T-cell (primary cell): ENCODE measurements at places on chromosomes 2 and 18.
A peak's percentile ranks its signal among the peaks of the same experiment; 100 is the strongest.

DNA sequence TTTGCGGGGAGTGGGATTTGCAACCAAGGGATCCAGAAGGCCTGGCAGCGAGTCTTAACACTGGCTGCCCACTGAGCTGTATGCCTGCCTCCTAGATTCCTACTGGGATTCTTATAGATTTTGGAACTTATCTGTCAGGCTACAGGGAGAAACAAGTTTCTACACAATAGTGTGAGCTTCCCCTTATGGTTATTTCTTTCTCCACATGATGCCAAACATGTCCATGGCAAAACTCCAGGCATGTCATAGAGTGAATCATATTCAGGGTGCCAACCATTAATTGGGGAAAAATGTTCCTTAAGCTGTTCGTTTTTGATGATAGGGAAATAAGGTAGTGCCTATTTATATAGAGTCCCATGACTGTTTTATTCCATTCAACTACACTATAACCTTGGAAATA lies 1185.2 kb upstream of the CELF4 start:
- DNase-seq: no peak

DNA sequence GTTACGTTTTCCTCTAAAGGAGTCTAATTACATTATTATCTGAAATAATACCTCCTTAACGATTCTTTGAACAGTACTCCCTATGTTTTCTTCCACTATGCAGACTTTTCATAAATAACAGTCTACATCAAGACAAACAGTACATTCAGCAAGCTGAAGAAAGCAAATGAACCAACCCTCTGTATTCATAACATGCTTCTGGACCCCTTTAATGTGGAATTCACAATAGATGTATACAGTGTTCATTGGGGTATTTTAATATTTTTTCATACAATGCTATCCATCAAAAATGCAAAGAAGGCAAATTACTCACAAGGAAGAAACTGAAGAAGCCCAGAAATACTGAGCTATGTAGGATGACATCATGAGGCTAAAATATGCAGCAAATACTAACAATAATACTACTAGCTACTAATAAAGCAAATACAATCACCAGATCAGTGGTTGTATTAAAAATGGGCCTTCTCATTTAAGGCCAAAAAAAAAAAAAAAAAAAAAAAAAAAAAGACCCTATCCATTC lies 408.6 kb downstream of the MTX2 start:
- no peak for DNase-seq

GRCh38 chr2:150732064-150732463 lies 244.6 kb upstream of the RND3 start:
- no peak for DNase-seq

GRCh38 chr2:86003104-86003503 lies 102.6 kb downstream of the POLR1A start:
- no peak for DNase-seq

GRCh38 chr2:212227755-212228154 lies 310.8 kb downstream of the ERBB4 start:
- DNase-seq: no peak

DNA sequence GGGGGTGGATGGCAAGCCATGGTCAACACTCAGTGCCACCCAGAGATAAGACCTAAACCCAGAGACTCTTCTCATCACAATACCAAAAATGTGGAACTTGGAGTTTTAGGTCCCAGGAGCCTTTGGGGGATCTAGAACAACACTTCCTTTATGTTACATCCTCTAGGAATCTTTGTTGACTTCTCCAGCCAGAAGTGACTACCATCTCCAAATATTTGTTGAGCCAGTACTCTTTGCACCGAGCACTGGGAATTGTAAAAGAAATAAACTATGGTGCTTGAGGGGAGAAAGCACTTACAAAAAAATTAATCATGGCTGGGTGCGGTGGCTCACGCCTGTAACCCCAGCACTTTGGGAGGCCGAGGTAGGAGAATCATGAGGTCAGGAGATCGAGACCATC lies 120.0 kb upstream of the TMEM200C start:
- DNase-seq: no peak

GRCh38 chr2:240916571-240917008 lies 10.5 kb downstream of the CROCC2 start:
- DNase-seq: no peak

- DNase-seq: no peak
Observed at GRCh38 chr2:241573741-241574140, 15.2 kb downstream of the BOK start.

GRCh38 chr18:26489881-26490280 lies 58.5 kb downstream of the KCTD1 start:
- DNase-seq: no peak

- DNase-seq: no peak
Observed at GRCh38 chr2:124308319-124309062, 283.4 kb downstream of the CNTNAP5 start.

DNA sequence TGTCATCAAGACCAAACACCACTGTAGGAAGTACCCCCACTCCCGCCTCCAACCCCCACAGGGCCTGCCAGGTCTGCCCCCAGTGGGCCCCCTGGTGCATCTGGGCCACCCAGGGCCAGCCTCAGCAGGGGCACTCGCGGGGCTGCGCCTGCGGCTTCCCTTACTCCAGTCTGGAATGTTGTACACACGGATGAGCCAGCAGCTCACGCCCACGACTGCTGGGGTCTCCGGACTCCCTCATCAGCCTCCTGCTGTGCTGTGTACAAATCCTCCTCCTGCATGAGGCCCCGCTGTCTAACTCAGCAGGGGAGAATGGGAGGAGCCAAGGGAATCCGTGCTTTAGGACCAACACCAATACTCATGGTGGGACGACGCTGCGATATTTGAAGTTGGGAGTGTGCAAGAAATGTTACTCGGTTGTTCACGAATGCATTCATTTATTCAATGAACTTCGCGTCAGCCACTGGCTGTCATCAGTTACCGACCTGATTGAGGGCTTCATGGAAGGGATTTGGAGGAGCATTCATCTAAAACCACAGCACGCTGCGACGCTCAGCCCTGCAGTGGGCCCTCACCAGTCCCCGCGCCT lies 654 bp upstream of the ASB1 start:
- DNase-seq: peak; percentile 34

GRCh38 chr2:241496904-241497877 lies 11.2 kb downstream of the STK25 start:
- no peak for DNase-seq

- DNase-seq: no peak
Observed at GRCh38 chr2:235640926-235641723, 147.3 kb downstream of the AGAP1 start.

DNA sequence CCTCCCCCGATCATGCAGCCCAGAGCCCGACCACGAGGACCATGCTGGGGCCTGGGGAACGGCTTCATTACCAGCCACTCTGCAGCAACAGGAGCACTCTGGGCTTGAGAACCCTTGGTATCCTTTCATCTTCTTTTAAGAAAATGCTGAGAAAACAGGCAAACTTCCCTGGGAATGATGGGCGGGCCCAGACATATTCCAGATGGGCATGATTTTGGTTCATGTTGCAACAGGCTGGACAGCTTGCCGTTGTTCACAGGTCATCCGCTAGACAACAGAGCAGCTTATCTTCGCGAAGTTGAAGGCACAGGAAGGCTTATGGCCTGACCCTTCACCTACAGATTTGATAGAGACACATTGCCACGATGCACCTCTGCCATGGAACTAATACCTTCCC lies 121.0 kb downstream of the KLHL29 start:
- DNase-seq: no peak

DNA sequence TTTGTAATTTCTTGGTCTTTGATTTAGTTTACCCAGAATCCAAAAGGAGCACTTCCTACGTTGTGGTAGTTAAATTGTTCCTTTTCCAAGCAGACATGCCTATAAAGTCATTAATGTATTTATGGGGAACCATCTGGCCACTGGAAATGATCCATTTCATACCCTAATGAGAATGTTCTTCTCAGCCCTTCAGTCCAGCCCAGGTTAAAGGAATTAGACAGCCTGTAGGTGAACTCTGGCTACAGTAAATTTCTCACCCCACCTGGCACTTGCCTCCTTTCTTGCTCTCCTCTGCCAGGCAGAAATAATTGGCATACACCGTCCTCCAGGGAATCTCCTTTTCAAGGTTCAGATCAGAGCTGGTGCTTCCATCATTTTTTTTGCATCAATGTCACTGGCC lies 121.1 kb downstream of the SETBP1 start:
- no peak for DNase-seq

DNA sequence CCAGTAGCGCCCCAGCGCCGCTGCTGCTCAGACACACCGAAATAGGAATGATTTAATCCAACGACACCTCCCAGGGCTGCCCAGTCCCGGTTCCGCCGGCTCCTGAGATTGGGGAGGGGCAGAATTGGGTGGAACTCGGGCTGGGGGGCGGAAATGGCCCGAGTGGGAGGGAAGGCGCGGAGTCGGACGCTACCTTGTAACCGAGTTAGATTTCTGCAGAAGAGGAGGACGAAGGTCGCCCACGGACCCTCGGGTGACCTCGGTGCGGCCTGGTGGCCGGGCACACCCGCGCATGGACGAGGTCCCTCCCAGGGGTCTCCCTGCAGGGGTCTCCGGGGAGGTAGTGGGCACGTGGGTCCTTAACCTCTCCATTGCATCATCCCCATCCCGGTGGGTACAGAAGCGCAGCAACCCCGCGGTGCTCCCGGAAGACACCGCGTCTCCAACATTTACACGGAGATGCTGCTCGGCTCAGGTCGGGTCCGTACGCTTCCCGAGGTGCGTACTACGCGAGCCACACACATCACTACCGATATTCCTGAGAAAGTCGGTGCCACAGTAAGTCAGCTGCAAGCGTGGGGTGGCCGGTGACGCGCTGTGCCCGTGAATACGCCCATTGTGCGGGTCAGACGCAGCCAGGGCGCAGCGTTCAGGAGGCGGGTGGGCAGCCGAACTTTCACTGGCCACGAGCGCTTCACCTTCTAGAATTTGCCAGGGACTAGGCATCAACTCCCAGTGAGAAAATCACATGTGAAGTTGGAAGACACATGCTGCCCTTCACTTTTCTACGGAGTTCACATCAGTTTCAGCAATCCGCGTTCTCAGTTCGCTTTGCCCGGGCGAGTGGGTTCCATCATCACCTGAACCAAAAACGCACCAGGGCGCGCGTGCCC lies 3.0 kb downstream of the ZNF516 start:
- DNase-seq: no peak

GRCh38 chr18:79405019-79405780 lies 9.5 kb downstream of the NFATC1 start:
- no peak for DNase-seq

DNA sequence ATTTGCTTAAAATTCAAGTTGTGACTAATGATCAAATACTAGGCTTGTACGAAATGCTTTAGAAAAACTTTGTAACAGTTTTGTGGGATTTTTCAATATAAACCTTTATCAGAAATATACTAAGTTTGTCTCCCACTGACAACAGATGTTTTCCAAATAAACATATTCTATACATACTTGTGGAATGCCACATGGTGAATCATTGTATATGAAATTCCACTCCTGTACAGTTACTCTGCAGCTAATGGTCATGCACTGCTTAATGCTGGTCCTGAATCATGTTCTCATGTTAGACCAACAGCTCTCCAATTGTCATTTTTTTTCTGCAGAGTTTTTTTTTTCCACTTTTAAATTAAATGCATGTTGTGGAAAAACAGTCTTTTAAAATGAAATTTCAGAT lies 90.1 kb downstream of the DPP4 start:
- no peak for DNase-seq

DNA sequence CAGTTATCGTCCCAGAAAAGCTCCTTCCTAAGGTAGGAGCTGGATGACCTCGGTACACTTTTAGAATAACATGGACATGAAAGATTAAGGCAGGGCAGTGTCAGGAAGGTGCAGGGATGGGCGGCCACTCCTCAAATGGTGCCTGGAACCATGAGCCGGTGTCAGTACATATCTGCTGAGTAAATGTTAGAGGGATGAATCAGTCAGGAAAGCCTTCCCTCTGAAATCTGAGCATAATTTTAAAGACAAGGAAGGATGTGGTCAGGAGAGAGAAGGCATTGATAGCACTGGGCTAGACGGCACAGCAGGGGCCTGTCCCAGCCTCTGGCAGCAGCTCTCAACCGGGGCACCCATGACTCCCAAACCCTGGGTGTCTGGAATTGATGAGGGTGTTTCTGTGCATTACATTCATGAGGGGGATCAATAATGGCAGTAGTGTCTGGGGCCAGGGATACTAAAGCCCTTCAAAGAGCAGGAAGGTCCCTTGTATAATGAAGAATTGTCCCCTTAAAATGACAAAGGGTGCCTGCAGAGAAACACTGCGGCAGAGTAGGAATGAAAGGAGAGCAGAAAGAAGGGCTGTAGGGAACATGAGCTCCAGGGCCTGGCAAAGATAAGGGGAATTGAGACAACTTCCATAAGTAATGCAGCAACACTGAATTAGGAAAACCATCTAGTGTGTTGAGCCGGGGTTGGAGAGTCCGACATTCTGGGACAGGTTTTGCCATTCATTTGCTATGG lies 162.3 kb upstream of the REV1 start:
- no peak for DNase-seq

- no peak for DNase-seq
Observed at GRCh38 chr2:121256720-121257479, 28.1 kb downstream of the TFCP2L1 start.

- no peak for DNase-seq
Observed at GRCh38 chr18:5879479-5879882, 15.8 kb downstream of the TMEM200C start.

- DNase-seq: no peak
Observed at GRCh38 chr2:149271575-149271974, 58.8 kb upstream of the LYPD6 start.

DNA sequence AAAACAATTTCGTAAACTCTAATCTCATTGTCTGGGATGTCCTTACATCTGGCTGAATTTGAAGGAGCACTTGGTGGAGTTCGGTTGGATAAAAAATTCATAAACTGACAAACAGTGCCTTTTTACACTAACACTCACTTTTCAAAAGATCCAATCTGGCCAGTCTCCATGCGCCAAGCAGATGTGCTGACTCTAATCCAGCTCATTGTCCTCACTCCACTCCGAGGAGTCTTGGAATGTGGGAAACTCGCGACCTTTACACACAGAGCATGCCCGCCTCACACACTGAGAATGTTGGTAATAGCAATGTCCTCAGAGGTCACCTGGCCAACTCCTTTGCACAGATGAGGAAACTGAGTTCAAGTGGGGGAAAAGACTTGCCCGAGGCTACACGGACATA lies 66.8 kb downstream of the XDH start:
- DNase-seq: no peak

DNA sequence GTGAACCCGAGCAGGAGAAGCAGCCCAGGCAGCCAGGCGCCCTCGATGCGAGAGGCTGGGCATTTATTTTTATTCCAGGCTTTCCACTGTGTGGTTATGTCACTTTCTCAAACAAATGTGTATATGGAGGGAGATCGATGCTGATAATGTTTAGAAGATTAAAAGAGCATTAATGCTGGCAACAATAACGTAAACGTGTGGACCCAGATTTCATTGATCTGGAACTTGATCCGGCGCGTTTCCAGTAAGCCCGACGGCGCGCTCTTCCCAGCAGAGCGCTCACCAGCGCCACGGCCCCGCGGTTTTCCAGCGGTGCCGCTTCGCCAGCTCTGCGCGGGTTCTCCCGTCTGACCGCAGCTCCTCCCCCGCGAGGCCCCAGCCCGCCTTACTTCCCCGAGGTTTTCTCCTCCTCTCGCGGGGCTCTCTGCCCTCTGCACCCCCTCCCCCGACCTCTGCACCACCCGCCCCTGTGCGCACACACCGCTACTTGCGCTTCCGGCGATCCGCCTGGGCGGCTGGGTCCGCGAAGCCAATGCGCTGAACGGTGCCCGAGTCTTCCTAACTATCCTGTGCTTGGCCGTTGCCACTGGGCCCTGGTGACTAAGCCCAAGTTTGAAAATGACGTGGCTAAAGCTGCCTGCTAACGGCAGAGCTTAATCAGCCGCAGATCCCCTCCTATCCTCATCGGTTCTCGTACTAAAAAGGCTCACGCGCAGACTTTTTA lies 6.1 kb downstream of the ONECUT2 start:
- no peak for DNase-seq

GRCh38 chr2:86809481-86810121 lies 18.9 kb upstream of the CD8A start:
- DNase-seq: no peak
